SIG-M5 (cell line): ENCODE measurements at places on chromosomes 5 and 9.

DNA sequence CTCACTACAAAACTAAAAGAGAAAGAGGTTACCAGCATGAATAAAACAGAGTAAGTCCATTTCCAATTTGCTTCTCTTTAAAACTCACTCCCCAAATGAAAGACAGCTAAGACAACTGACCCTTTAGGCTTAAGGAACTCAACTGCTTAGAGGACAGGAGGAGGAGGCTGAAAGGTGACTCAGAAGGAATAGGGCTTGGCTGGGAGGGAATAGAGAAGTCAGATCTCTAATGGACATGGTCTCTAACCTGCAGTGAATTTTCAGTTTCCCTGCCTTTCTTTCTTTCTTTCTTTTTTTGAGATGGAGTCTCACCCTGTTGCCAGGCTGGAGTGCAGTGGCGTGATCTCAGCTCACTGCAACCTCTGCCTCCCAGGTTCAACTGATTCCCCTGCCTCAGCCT lies 261.8 kb upstream of the CLINT1 start:
- no peak for DNase-seq

- no peak for DNase-seq
These were observed 660.7 kb upstream of the ADAMTS16 start for GRCh38 chr5:4479426-4479825.

GRCh38 chr5:140113180-140113698 lies 670 bp upstream of the PURA start:
- no peak for DNase-seq

DNA sequence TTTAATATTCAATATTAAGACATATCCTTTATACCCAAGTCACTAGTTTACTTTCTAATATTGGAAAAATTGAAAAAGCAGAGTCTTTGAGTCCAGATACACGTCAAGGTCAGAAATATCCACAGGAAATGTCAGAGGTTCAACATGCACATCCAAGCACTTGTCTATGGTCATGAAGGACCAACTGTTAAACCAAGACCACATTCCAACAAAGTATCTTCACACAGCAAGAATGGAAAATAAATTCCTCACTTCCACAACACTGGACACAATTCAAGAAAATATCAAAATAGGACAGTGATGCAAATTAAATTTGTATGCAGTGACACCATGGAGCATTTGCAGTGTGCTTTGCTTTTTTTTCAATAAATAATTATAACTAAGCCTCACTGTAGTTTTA lies 142.5 kb downstream of the GABRB2 start:
- DNase-seq, result no peak

DNA sequence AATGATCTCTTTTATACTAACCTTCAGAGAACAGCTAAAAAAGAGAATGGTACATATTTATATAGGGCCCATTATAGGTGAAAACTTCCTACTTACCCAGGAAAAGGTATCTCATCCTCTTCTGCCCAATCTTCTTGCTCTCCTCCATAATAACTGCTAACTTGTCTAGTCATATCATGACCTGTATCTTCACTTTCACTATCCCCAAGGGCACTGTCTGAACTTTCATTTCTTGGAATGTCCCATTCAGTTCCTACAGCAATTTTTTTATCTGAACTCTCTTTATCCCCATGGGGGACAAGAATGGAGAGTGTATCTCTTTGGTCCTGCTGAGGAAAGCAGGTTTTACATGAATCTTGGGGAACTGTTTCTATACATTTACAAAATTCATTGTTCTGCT lies 36.4 kb upstream of the RAPGEF6 start:
- DNase-seq, result no peak

GRCh38 chr9:107929443-107929842 lies 439.9 kb upstream of the KLF4 start:
- DNase-seq, result no peak

DNA sequence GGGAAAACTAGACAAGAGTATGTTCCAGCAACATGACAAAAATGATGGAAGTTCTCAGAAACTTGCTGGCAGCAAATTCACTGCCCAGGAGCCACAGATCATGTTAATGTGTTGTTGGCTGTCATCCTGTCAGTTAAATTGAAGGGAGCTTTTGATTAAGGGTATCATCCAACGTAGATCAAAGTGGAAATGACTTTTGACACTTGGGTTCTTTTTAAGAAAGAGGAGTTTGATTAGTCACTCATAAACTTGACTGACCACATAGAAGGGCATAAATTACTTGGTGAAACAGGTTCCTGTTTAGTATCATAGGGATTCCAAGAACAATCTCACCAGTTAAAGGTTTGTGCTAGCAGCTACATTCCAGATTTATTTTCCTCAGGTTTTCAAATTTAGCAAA lies 288.7 kb downstream of the CSNK1G3 start:
- DNase-seq, result no peak

GRCh38 chr5:41891066-41891707 lies 13.0 kb upstream of the RIMOC1 start:
- DNase-seq, result no peak

GRCh38 chr9:68577774-68578591 lies 37.3 kb upstream of the TMEM252 start:
- no peak for DNase-seq
